ENCODE measurements at places on chromosomes 6 and 20.
A peak's percentile ranks its signal among the peaks of the same experiment; 100 is the strongest.

DNA sequence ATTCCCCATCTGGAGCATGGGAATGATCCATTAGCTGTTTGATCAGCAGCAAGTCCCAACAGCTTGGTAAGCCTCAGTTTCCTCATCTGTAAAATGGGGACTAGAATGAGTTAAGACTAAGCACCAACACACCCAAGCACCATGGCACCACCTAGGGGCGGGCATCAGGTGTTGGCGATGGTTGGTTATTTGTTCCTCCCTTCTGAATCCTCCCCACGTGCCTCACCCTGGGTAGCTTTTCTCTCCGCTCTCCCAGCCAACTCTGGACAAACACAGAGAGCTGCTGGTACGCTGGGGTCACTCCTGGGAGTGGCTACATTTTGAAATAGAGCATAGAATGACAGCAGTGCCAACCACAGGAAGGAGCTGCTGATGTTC, 13.3 kb upstream of the ITPR3 start:
- no peak for DNase-seq

DNA sequence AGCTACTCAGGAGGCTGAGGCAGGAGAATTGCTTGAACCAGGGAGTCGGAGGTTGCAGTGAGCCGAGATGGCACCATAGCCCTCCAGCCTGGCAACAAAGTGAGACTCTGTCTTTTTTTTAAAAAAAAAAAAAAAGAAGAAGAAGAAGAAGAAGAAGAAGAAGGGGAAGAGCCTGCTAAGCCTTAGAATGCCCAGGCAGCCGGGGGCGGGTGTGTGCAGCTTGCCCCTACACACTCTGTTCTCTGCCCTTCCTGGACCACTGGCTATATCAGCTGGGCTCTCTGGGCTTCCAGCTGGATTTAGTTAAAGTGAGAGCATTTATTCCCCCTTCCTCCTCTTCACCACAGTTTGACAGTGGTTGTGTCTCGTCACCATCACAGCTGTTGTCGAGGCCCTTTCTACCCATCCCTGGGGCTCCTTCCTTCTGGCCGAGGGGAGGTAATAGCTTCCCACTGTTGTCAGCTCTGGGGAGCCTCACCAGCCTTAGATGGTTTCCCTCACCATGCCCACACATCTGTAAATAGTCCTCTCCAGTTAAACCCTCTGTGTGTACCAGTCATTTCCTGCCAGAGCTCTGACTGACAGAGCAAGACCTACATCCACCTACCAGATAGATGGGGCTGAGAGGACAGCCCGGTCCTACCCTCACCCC, 77.6 kb downstream of the TRERF1 start:
- no peak for DNase-seq

- no peak for DNase-seq
Observed at GRCh38 chr6:163985710-163986109, 571.2 kb downstream of the QKI start.

- no peak for DNase-seq
Observed at GRCh38 chr6:28005152-28005890, 48.3 kb downstream of the OR2B6 start.

DNA sequence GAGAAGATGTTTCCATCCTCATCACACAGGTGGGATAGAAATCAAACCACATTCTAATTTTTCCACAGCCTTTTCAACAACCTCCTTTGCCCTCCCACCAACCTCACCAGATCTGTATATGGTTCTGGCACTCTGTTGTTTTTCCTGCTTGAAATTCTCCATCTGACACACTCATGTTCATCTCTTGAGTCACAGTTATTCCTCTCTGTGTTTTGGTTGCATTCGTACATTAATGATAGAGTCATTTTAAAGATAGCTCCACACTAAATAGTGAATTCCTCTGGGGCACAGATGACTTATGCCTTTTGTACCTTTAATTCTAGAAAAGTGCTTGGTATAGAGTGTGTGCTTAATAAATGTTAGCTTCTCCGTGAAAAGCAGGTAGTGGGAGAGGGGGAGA, 1.4 kb upstream of the GCLC start:
- DNase-seq, result peak; percentile 20

- DNase-seq, result no peak
Observed at GRCh38 chr6:109351231-109352130, 30.8 kb downstream of the CD164 start.

DNA sequence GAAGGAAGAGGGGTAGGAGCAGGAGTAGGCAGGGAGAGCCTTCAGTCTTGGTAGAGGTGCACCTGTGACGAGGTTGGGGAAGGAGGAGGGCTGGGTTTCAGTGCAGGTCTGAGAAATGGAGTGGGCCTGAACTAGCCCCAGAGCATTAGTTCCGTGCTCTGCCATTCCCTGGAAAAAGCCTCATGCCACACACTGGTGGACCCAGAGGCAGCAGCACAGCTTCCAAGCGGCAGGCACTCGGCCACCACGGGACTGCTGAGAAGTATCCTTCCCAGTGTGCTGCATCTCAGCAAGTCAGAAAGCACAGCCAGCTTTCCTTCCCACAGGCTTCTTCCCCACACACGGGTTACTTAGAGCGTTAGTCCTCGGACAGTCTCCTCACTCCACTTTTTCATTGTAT, 77.3 kb upstream of the KIF25 start:
- DNase-seq, result no peak

- DNase-seq, result no peak
Observed at GRCh38 chr6:107740496-107741190, 83.5 kb downstream of the SCML4 start.

GRCh38 chr6:3282476-3283236, 23.9 kb downstream of the PSMG4 start:
- DNase-seq, result no peak

DNA sequence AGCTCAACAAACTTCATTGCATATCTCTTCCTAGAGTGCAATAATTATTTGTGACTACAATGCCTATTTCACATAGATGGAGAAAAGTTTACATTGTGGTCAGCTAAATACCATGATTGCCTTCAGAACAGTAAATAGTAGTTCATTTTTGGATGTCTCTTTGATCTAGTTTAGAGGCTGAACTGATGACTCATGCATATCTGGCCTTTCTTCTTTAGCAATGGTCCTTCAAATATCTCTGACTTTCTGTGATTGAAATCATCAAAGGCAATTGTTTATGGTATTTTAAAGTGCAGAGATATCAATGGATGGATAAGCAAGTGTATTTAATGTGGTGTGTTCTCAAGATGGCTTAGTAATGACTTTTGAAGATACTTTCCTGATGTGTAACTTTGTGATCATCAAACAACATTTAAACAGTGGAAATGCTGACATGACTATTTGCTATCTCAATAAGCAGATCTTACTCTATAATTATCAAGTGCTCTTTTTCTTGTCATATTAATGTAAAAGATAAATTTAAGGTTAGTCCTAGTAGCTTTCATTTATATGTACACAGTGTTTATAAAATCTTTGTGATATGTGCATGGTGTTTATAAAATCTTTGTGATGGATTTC, 523.7 kb upstream of the SLC35B3 start:
- DNase-seq, result no peak

DNA sequence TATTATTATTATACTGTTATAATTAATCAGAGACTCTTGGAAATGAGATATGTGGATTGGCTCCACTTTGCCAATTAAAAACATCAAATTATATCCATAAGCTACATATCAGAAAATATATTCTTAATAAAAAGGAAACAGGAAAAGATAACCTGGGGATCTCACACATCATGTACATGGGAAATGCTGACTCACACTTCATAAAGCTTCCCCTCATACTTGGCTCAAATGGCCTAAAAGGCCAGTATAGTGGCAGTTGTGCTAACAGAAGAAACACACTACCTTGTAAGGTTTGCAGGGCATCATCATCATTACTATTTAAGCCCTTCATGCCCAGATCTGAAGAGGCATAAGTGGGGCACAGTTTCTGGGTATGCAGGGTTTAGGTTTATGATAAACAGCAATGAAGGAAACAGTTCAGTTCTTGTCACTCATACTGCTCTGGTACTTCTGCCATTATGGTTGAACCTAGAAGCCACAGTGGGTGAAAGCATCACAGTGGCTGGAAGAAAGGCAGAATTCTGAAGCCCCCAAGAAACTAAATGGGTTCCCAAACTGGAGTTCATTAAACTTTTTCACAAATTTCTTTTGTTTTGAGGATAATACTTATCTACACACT, 60.6 kb downstream of the BTBD9 start:
- no peak for DNase-seq

GRCh38 chr6:101351173-101351572, 42.3 kb upstream of the GRIK2 start:
- DNase-seq, result no peak

DNA sequence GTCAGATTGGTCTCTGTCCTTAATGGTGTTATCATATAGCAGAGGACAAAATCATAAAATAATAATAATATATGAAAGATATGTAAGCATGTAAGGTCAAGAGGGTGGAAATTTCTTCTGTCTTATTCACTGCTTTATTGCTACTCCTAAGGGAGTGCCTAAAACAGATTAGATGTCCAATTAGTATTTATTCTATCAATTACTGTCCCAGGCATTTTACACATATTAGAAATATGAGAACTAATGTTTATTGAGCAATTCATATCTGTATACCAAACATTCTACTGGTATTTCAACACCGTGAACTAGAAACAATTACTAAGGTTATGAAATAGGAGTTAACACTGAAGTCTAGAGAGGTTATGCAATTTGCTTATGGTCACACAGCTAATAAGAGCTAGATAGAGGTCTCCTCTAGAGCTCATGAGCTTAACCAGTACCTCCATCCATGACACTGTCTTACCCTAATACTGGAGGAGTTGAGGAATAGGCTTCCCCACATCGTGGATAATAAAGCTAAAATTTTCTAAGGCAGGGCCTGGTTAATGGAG, 302.3 kb downstream of the PLCB1 start:
- no peak for DNase-seq

DNA sequence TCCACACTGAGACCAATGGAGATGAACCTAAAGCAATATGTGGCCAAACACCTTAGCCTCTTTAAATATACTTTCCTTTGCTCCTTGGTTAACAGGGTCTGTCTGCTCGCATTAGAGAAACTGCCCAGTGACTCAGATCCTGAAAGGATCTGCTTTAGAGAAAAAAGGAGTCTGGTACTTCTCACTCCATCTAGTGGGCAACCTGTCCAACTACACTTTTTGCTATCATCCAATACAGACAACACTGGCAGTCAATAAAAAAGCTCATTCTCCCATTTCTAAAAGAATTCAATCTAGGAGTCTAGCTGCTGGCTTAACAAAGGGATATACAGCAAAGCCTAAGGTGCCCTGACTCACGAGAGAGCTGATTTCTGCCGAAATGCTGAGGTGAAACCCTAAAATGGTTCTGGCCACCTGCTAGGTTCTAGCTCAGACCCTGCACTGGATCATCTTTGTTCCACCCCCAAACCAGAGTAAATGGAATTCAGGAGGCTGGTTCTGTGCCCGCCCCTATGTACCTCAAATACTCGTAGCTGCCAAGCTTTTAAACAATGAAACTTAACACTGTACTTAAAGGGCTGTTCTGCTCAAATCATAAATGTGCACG, 11.5 kb downstream of the GNL1 start:
- peak; percentile 69 for DNase-seq

DNA sequence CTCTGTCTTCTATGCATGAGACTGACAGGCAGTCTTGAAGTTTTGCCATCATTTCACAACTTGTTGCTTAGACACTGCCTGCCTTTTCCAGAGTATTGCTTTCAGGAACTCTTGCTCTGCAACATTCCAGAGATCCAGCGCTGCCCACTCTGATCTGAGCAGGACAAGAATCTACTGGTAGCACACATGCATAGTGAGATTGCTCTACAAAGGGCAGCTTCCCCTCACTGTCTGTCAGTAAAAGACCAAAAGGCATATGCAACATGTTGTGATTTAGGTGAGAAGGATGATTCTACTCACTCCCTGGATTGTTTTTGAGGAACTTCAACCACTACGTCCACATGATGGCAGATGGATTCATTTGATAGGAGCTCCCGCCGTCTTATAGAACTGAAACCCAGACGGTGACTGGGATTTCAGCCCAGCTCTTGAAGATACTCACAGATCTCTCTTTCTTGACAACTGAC, 259.1 kb downstream of the ARID1B start:
- no peak for DNase-seq

- DNase-seq, result no peak
Observed at GRCh38 chr6:167819576-167819975, 7.1 kb upstream of the AFDN start.

GRCh38 chr6:26331218-26332073, 33.6 kb upstream of the BTN3A2 start:
- DNase-seq, result no peak

DNA sequence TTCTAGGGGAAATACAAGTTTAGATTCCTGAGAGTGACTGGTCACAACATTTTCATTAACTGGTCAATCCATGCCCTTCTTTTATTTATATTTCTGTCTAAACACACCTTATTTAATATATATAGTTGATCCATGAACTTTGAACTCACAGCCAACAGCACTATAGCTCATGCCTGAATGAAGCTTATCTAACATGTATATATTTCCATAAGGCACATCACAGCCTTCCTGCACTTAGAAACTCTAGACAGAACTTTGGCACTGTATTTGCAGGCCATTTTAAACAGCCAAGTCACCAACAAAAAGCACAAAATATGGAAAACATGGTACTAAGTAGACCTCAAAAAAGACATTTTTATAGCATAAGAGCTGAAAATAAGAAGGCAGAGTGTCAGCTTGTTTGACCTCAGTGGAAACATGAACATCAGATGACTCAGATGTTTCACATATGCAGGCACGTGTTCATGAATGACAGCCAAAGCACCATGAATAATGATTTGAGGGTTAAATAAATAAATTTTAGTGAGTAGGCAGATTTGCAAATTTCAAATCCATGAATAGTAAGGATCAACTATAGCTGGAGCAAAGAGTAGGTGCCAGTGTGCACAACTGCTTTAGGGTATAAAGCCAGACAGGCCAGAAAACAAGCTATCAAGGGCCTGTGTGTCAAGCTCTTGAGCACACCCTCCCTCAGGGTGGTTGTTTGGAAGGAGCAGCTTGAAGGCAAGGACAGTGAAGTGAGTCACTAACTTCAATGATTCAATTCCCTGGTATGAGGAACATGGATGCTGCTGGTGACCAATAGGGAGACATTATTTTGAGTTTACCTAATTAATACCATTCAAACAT, 88.9 kb upstream of the NT5E start:
- no peak for DNase-seq

GRCh38 chr6:161073930-161074329, 82.4 kb downstream of the MAP3K4 start:
- DNase-seq, result no peak

DNA sequence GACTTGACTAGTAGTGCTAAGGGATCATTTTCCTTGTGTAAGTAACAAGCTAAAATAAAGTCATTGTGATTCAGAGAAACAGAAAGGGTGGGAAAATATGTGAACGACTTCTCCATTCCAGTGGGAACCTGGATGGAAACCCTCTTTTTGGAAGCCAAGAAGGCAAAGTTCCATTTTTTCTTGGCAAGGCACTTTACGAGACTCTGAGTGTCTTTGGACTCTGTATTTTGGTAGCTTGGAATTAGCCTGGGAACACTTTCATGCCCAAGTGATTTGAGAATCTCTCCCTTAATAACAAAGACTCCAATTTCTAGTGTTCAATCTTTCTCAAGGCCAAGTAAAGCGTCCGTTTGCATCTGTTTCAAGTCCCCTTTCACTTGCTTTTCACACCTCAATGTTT, 100.5 kb upstream of the SASH1 start:
- no peak for DNase-seq

Measured in hematopoietic multipotent progenitor cell treated with erythropoietin and hydrocortisone succinate and interleukin-3 and kit ligand, for 15 days (in vitro differentiated cells).